ENCODE measurements at places on chromosomes 1 and 21.

DNA sequence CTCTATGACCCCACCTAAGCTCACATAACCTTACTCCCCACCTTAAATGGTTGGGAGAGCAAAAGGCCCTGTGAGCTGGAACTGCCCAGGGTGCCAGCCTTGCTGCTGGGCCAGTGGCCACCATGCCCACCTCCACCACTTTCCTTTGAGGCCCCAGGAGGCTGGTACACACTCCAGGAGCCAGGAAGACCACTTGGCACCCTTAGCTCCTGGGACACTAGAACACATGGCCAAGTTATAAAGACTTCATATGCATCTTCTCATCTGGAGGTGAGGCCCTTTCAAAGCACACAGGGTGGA lies 21.9 kb downstream of the CAPZB start:
- no peak for DNase-seq

- no peak for DNase-seq
These were observed 125.0 kb upstream of the B3GALT2 start for GRCh38 chr1:193311226-193311948.

- peak; percentile 71 for DNase-seq
These were observed 17.5 kb upstream of the ETV3 start for GRCh38 chr1:157155658-157156057.

GRCh38 chr21:35136586-35137219 lies 87.6 kb upstream of the RUNX1 start:
- peak; percentile 26 for DNase-seq

DNA sequence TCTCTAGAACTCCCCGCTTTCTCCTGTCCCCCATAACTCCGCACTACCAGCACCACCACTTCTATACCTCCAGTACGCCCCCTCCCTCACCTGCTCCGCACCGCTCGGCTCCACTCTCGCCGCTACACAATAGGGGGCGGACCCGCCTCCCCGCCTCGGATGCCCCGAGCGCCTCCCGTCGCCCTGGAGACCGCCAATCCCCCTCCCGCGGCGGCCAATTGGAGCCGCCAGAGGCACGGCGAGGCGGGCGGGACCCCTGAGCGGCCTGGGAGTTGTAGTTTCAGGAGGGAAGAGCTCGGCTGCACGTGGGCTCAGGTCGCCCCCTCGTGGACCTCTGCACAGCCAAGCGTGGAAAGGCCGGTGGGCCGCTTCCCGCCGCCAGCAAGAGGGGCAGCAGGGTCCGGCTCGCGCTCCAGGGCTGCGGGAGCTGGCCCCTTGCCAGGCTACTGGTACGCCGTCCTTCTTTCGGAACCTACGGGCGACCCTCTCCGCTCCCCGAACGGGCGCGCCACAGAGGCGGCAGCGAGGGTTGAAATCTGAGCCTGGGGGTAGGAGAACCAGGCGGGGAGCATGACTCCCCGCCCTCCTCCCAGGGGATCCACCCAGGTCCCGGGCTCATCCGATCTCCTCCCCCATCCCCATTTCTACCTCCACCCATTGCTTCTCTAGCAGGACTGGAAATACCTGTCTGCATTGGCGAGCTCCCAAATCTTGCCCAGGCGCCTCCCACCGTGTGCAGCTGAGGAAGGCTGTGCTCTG lies at the start of gene IGSF9:
Gene IGSF9, minus strand, starts transcription at position 131 of the 759 bp plus-strand sequence. CDS start 2,159 bp downstream, outside the sequence.
- peak; percentile 86 for DNase-seq

DNA sequence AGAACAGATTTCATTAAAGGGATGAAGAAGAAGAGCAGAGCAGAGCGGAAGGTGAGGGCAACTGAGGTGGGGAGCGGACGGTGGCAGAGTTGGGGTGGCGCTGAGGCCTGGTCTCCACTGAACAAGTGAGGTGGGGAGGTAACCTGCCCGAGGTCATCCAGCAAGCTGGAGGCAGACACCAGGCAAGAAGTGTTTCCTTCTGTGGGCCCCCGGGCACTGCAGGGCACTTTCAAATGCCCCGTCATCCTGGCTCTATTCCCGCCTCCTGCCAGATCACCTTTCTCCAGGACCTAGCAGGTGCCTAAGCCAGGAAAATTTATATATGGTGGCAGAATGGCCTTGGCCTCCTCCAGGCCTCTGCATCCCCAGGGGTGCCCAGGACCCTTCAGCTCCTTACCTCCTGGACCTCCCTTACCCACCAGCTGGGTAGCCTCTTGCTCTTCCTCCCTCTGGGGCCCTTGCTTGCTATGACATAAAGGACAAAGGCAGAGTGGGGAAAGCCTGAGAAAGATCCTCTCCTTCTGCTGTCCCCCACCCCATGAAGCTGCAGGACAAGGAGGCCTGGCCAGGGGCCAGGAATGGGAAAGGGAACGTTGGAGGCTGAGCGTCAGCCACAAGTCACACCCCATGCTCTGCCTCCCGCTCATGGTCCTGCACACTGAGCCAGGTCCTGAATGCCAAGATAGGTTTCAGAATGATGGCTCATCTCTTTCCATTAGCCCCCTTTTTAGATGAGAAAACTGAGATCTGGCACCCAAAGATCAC lies 29.0 kb downstream of the VWA5B1 start:
- DNase-seq = no peak

DNA sequence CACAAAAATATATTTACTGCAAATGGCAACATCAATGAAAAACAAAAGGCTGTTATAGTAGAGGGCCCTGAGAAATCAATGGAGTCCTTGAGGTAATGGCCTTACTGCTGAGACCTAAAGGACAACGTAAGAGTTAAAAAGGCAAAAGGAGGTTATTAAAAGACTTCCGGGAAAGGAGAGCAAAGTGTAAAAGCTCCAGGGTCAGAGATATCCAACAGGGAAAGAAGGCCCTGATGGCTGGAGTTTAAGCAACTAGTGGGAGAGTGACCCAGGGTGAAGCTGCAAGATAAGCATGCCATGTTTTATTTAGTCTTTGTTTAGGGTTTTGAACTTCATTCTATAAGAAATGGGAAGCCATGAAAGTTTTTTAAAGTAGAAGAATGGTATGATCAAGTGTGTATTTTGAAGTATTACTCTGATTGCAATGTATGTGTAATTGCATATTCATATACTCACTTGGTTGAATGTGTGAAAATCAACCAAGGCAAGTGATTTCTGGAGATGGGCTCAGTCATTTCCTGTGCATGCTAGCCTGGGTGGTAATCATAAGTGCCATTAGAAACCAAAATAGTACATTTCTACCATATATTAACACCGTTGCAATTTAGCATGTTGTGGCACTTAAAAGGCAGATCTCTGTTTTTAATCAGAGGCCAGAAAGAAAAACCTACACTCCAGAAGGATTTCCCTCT lies 5.3 kb upstream of the DPYD start:
- peak; percentile 16 for DNase-seq

- DNase-seq = peak; percentile 44
These were observed 688 bp downstream of the PRXL2B start for GRCh38 chr1:2587071-2587859.

DNA sequence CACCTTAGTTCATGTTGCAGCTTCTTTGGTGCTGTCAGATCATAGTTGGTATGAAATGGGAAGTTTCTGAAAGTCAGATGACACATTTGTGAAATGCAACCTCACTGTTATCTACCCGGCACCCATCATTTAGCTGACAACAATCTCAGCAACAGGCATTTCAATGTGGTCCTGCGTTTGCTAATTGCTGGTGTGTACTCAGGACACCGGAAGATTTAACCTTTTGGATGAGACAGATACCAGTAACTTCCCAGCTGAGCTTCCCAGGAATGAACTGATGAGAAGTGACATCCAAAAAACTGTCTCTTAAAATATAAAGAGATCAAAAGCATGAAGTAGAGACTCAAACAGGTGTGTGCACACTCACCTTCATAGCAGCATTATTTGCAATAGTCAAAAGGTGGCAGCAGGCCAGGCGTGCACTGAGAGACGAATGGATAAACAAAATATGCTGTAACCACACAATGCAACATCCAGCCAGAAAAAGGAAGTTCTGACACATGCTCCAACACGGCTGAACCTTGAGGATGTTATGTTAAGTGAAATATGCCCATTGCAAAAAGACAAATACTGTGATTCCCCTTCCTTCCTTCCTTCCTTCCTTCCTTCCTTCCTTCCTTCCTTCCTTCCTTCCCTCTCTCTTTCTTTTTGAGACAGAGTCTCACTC lies 7.9 kb upstream of the CLDN14 start:
- DNase-seq = no peak

GRCh38 chr1:46983166-46983829 lies 40.2 kb upstream of the CYP4X1 start:
- DNase-seq = no peak
